ENCODE measurements at places on chromosomes 6 and 20. TPM values are rescaled to one million over a fixed set of nuclear protein-coding genes. Genes with fewer than 3 reads are reported as not detected.

PRR18 gene
- polyA plus RNA-seq, result 0.26 TPM

DNA sequence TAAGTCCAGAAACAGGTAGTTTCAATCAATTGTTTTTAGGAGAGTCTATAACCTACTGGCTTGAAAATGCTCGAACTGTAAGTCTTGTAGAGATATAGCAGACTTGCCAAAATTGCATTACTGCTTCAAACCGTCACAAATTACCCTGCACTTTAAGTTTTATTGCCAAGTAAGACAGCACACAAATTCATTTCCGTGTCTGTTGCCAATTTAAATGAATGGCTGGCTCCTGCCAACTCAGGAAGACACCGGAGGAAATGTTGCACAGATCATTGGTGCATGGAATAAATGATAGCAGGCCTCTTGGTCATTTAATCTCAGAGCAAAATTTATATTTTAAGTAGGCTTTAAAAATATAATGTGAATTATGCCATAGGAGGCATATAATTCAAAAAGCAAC is 438.1 kb downstream of the HACE1 start:
- DNase-seq, result no peak

PRDM13 gene
- polyA plus RNA-seq, result not detected

GSTA3 gene
- 0.27 TPM for polyA plus RNA-seq

TREM1 gene
- polyA plus RNA-seq, result not detected

- DNase-seq, result no peak
These were observed 14.2 kb downstream of the NCOA3 start for GRCh38 chr20:47515843-47516242.

DNA sequence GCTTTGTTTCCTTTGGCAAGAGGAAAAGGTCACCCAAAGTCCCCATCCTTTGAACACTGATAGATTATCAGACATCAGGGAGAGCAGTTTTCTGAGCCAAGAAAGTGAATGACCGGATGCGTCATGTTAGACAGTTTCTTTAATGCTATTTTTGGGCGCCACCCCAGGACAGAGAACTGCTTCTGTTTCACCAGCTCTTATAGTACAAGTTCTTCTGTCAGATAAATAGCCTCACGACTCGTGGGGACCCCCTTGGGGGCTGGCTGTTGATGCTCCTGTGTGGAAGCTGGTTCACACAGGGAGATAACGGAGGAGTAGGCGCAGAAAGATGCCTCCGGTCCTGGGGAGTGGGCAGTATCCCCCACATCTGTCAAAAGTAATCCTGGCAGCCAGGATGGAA is 54.6 kb downstream of the NPEPL1 start:
- no peak for DNase-seq

Measured in right renal pelvis (tissue), 4 donors.